Activated CD8-positive, alpha-beta T cell treated with anti-CD3 and anti-CD28 coated beads, Interleukin-2, amount 10 ng/mL, durations not matched to agents 7 days and 5 days (primary cell): ENCODE measurements at places on chromosomes 5 and 9. TPM values are rescaled to one million over a fixed set of nuclear protein-coding genes. Genes with fewer than 3 reads are reported as not detected.

SERF1A gene
- 1.5 TPM for total RNA-seq

- H3K4me3 ChIP-seq, result no peak overlapping the region
- H3K36me3 ChIP-seq, result no peaks in the 10 kb centered on the region
- H3K27ac ChIP-seq, result no peak overlapping the region
- no peak for DNase-seq
- peaks cover 6% of the 10 kb centered on the region for H3K4me1 ChIP-seq
These were observed 289.4 kb downstream of the ADAMTS6 start for GRCh38 chr5:65192331-65192730.

GRCh38 chr5:159667286-159667685, 249.0 kb upstream of the ADRA1B start:
- H3K27ac ChIP-seq, result no peak overlapping the region
- no peaks in the 10 kb centered on the region for H3K36me3 ChIP-seq
- no peak overlapping the region for H3K4me3 ChIP-seq
- peaks cover 7% of the 10 kb centered on the region for H3K4me1 ChIP-seq
- H3K27me3 ChIP-seq, result peaks cover 6% of the 10 kb centered on the region
- DNase-seq, result no peak

CCNO gene
- total RNA-seq, result not detected

DNA sequence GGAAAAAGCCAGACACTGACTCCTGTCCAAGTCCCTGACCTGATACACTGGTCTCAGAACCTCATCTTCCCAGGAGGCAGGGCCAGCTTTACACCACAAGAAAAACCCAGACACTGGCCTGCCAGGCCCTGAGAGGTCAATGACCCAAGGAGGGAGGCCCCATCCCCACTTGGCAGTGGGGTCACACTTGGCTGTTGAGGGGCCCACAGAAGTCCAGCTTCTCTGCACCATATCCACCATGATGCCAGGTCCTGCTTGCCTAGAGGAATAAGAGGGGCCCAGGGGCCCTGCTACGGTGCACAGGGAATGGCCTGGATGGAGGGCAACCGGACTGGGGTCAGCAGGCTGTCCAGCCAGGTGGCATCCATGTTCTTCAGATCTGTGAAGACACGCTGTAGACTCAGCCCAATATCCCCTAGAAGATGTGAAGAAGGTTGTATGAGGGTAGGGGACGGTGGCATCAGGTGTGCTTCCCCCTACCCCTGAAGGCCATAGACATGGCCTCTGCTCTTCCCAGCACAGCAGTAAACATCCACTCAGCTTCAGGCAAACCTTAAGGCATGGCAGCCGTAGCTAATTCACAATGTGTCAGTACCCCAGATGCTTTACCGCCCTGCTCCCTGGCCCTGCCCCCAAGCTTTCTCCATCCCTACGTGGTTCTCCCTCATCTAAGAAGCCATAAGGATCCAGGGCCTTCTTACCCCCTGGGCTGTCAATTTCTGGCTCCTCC, 6.7 kb downstream of the IRF1 start:
- H3K27ac ChIP-seq, result peak overlapping the region; percentile 90
- peaks cover 76% of the 10 kb centered on the region for H3K36me3 ChIP-seq
- peak overlapping the region; percentile 15 for H3K4me3 ChIP-seq
- H3K27me3 ChIP-seq, result no peaks in the 10 kb centered on the region

DNA sequence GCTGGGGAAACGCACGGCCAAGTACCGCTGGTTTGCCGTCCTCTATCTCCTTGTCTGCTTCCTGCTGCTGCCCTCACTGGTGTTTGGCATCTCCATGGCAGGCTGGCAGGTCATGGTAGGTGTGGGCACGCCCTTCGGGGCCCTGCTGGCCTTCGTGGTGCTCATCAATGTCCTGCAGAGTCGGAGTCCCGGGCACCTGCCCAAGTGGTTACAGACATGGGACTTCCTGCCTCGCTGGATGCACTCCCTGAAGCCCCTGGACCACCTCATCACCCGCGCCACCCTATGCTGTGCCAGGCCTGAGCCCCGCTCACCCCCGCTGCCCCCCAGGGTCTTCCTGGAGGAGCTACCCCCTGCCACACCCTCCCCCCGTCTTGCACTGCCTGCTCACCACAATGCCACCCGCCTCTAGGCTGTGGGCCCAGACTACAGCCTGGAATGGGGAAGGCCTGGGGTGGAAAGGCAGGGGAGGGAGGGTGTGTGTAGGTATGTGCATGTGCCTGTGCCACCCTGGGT, 2.5 kb downstream of the PFN3 start:
- no peak overlapping the region for H3K27ac ChIP-seq
- no peak for DNase-seq
- H3K4me3 ChIP-seq, result no peak overlapping the region

DNA sequence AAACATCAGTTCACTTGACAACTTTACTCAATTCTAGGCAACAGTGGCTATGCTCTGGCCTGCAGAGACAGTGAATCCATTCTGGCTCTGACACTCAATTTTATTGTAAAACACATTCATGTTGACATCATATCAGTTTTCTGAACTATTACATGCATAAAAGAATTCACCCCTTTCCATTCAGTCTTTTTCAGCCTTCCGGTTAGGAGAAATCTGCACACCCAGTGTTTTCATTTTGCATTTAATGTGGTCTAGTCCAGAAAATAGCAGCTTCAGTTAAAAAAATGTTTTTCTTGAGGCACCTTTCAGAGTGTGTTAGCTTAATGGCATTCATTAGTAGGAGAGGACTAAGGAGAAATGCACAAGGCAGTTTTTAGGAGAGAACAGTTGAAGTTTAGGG, 95.1 kb downstream of the PBX3 start:
- no peaks in the 10 kb centered on the region for H3K27me3 ChIP-seq
- no peak overlapping the region for H3K4me3 ChIP-seq
- no peaks in the 10 kb centered on the region for H3K4me1 ChIP-seq
- DNase-seq, result no peak
- no peak overlapping the region for H3K27ac ChIP-seq

OLFM1 gene
- total RNA-seq, result not detected

DNA sequence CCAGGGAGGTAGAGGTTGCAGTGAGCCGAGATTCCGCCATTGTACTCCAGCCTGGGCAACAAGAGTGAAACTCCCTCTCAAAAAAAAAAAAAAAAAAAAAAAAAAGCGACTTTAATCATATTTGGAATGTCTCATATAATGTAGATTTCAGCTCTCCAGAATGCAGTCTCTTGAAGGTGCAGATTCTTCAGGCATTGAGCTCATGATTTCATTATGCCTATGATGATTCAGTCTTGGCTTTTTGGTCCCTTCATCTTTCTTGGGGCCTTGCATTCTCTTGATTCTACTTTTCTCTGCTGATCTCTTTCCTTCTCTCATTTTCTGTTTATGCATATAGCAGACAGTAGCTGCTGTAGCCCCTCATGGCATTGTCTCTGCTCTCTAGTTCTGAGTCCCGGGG, 22.9 kb downstream of the KDM4C start:
- DNase-seq, result no peak
- H3K4me1 ChIP-seq, result peaks cover 39% of the 10 kb centered on the region
- no peaks in the 10 kb centered on the region for H3K27me3 ChIP-seq
- no peak overlapping the region for H3K4me3 ChIP-seq

GRCh38 chr9:119701651-119702050, 332.4 kb upstream of the BRINP1 start:
- no peak overlapping the region for H3K4me3 ChIP-seq
- no peak for DNase-seq
- no peak overlapping the region for H3K27ac ChIP-seq
- H3K36me3 ChIP-seq, result no peaks in the 10 kb centered on the region
- H3K4me1 ChIP-seq, result no peaks in the 10 kb centered on the region

DNA sequence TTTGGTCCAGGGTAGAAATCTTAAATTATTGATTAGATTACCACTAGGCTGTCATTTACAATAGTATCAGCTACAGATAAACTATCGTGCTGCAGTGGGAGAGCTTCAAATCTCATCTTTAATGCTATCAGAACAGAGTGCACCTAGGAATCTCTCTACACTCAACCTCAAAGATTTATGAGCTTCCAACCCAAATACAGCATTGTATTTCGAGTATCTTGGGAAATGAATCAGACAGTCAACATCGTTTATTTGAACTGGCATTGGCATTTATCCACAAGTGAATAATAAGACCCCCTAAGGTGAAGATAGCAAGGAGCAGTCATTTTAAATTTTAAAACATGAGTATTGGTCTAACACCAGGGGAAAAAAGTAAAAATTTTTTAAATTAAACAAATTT, 1203.2 kb downstream of the CDH12 start:
- H3K27ac ChIP-seq, result no peak overlapping the region
- no peak overlapping the region for H3K4me3 ChIP-seq
- H3K36me3 ChIP-seq, result no peaks in the 10 kb centered on the region
- no peak for DNase-seq
- no peaks in the 10 kb centered on the region for H3K27me3 ChIP-seq

DNA sequence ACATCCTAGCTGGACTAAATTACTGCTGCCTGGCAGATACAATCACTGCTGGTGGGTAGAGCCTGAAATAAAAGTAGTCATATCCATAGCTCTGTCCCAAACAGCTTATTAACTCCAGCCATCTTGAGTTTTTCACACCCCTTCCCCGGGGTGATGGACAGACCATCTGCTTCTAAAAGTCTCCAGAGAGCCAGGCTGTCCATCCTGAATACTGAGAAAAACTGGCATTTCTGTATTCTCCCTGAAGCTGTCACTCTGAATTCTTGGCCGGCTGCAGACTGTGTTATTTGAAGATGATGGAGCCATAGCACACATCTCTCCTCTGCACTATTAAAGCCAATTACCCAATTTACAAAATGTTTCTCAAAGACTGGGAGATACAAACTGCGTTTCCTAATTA, 118.6 kb downstream of the GABBR2 start:
- no peak overlapping the region for H3K27ac ChIP-seq
- peaks cover 16% of the 10 kb centered on the region for H3K27me3 ChIP-seq
- peaks cover under 1% of the 10 kb centered on the region for H3K4me1 ChIP-seq
- DNase-seq, result no peak
- H3K4me3 ChIP-seq, result no peak overlapping the region

GRCh38 chr5:171481571-171482433, 62.4 kb downstream of the FGF18 start:
- H3K4me1 ChIP-seq, result peaks cover 13% of the 10 kb centered on the region
- no peak overlapping the region for H3K4me3 ChIP-seq
- DNase-seq, result no peak
- peaks cover 9% of the 10 kb centered on the region for H3K27me3 ChIP-seq
- no peaks in the 10 kb centered on the region for H3K36me3 ChIP-seq
- H3K27ac ChIP-seq, result no peak overlapping the region

- H3K4me3 ChIP-seq, result no peak overlapping the region
- H3K27me3 ChIP-seq, result no peaks in the 10 kb centered on the region
- H3K36me3 ChIP-seq, result no peaks in the 10 kb centered on the region
- no peak for DNase-seq
- H3K27ac ChIP-seq, result no peak overlapping the region
These were observed 73.8 kb upstream of the SPINK5 start for GRCh38 chr5:147989994-147990393.

BARX1 gene
- not detected for total RNA-seq

PKD2L2 gene
- total RNA-seq, result not detected

DNA sequence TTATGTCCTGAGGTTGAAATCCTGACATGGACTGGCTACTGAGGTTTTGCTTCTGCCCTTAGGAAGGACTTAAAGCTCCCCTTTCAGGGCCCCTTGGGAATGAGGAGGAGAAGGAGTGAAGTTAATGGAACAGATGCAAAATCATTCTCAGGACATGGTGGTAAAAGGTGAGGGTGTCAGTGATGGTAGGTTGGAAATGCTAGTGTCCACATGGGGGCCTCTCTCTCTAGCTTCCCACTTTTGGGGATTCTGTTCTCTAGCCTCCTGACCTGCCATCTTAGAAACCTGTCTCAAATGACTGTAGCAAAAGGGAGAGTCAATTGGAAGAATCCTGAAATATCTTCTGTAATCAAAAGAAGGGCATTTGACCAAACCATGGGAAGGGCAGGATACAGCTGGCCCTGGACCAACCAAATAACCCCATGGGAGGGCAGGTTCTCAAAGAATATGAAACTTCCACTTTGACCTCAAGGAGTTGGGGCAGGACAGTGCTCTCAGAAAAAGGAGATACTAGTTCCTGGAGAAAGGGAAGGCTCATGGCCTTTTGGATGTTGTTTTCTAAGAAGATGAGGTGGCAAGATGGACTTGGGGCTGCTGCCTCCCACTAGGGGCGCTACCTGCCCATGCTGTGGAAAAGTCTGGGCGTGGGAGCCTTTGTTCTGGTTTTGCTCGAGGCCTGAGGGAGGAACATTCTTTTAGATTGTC, 21.2 kb upstream of the MLANA start:
- DNase-seq, result peak; percentile 35
- peaks cover 19% of the 10 kb centered on the region for H3K4me1 ChIP-seq
- no peak overlapping the region for H3K4me3 ChIP-seq
- peak overlapping the region; percentile 22 for H3K27ac ChIP-seq
- H3K27me3 ChIP-seq, result no peaks in the 10 kb centered on the region

DNA sequence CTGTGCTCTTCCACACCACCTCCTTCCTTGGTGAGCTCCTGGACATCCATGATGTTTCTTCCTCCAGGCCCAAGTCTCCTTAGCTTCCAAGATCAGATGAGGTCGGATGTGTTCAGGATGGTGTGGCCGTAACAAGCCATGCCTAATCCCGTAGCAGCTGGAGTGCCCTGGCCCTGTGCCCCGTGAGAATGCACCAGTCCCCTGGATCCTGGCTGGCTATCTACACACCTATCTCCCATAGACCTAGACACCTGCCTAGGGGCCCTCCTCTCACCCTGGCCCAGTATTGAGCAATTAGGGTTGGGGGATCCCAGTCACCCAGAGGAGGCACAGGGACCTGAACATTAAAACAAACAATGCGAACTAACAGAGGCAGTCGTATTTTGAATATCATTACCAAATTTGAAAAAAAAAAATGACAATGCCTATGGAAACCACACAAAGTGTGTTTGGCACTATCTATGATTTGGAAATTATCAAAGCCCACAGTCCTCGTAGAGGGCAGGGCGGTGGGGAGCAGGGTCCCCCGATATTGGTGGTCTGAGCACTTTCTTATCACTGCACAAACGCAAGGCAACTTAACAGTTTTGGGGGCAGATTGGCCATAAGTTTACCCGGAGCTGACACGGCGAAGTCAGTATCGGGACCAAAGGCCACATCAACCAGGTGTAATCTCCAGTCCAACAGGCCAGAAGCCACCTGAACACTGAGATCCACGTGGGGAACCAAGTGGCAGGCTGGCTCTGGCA, 13.2 kb downstream of the ENG start:
- H3K36me3 ChIP-seq, result peaks cover 4% of the 10 kb centered on the region
- no peaks in the 10 kb centered on the region for H3K4me1 ChIP-seq
- no peak overlapping the region for H3K4me3 ChIP-seq
- no peak for DNase-seq
- no peaks in the 10 kb centered on the region for H3K27me3 ChIP-seq

SAPCD2 gene
- 57.0 TPM for total RNA-seq

GRCh38 chr9:98688710-98689495, 19.8 kb downstream of the GABBR2 start:
- no peak for DNase-seq
- peaks cover 1% of the 10 kb centered on the region for H3K27me3 ChIP-seq
- peaks cover 6% of the 10 kb centered on the region for H3K4me1 ChIP-seq
- H3K27ac ChIP-seq, result no peak overlapping the region
- H3K36me3 ChIP-seq, result no peaks in the 10 kb centered on the region

DNA sequence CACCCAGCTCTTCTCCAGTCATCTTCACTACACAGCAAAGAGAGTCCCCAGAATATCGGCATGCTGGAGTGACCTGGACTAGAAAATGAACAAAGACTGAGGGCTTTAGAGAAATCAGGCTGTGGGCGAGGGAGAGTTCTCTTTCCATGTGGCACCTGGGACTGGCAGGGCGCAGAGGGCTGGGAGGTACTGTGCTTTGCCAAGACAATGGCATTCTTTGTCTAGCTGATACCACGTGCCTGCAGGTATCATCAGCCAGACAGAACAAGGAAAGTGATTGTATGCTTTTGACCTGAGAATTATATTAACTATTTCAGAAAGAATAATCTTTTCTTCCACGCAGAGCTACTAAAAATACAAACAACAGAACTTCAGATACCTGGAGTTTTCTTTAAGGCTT, 30.5 kb downstream of the DDX31 start:
- DNase-seq, result no peak
- no peaks in the 10 kb centered on the region for H3K4me1 ChIP-seq
- H3K36me3 ChIP-seq, result peaks cover 16% of the 10 kb centered on the region
- H3K4me3 ChIP-seq, result no peak overlapping the region
- no peak overlapping the region for H3K27ac ChIP-seq

CCL27 gene
- total RNA-seq, result not detected
